ENCODE measurements at places on chromosomes 4 and X.

- DNase-seq = peak; percentile 26
These were observed 44.3 kb downstream of the TASL start for GRCh38 chrX:30533266-30533665.

- no peak for DNase-seq
These were observed 847.8 kb downstream of the RAPGEF2 start for GRCh38 chr4:159950707-159951106.

GRCh38 chrX:42495139-42495538, 282.8 kb downstream of the PPP1R2C start:
- no peak for DNase-seq

- peak; percentile 96 for DNase-seq
These were observed 14.3 kb upstream of the TDO2 start for GRCh38 chr4:155889031-155889793.

DNA sequence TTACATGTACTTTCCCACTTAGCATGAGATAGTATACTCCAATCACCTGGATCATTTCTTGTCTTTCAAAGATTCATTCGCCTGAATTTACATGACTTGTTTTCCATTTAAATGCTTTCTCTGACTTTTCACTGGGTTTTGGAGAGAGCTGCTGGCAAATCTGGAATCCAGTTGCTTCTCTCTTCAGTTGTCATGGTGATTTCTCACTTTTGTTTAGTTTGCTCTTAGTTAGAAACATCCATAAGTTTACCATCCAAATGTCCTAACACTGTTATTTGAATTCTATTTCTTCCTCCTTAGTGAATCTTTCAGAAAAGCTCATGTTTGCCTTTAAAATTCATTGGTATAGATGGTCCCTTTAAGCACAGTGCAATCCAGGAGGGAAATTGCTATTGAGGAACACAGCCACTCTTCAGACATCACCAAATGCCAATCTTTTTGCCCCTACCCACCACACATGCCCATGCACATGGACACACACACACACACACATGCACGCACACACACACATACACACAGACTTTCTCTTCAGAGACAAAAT, 51.7 kb downstream of the REELD1 start:
- no peak for DNase-seq

GRCh38 chrX:48648336-48648751, 35.3 kb upstream of the WAS start:
- DNase-seq = peak; percentile 65

DNA sequence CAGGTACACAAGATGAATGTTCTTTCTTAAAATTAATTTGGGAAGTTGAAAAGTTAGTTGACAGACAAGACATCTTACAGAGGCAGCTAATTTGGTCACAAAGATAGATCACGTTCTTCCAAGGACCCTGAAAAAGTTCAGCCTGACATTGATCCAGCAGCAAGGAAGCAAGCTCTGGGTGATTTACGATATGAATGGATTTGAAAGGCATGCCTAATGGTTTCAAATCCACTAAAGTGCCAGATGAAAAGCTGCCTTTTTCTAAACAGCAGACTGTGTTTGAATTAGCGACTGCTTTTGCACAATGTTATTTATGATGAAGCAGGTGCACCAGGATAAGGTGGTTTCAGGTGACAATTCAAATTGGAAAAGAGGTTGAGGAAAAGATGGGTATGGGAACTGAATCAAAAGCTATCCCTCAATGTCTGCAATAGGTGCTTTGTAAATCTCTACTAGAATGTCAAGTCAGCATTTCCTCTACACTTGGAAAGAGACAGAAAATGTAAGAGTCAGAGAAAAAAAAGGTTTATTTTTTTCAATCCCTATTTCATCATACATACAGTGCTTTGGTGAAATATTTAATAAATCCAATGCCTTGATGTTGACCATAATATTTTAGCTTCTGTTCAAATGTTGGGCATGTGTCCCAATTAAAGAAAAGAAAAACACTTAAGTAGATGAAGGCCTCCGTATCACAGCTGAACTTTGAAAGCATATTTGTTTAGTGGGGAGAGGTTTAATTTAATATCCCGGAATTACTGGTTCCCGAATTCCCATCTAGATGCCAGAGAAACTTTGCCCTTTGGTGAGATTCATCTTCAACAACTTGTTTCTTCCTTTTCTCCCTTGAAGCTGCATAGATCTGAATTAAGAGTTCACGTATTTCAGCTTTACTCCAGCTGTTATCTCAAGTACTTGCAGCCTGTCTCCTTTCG, 6.0 kb downstream of the RASGEF1B start:
- DNase-seq = no peak

GRCh38 chrX:21373637-21374162, 518 bp upstream of the CNKSR2 start:
- no peak for DNase-seq

DNA sequence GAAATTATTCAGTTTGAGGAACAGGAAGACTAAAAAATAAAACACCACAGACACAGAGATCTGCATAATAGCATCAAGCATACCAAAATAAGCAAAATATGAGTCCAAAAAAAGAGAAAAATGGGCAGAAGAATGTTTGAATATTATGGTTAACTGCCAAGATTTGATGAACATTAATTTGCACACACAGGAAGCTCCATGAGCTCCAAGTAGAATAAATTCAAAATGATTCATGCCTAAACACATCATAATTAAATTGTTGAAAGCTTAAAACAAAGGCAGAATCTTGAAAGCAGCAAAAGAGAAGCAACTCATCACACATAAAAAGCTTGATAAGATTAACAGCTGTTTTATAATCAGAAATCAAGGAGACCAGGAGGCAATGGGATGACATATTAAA, 156.6 kb upstream of the ARSJ start:
- DNase-seq = peak; percentile 24

DNA sequence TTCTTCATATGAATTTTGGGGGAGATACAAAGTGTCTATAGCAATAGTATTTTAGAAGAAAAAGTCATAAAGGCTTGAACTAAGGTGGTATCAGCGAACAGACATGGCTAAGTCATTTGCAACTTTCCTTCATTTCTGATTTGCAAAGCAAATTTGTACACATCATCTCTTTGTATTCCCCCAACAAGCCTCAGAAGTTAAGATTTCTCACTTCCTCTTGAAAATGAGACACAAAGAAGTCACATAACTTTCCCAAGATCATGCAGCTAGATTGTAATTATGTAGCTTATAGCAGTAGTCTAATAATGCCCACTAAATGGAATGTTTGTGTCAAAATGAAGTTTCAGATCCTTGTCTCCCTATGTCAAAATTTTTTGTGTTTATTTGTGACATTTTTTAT, 709.8 kb upstream of the HS3ST1 start:
- DNase-seq = no peak
